ENCODE measurements at places on chromosomes 3 and 15.

- no peak for DNase-seq
Measured at GRCh38 chr15:33888176-33888575, 80.1 kb upstream of the CHRM5 start.

GRCh38 chr3:10653241-10653640 is 147.9 kb upstream of the ATP2B2 start:
- no peak for DNase-seq

DNA sequence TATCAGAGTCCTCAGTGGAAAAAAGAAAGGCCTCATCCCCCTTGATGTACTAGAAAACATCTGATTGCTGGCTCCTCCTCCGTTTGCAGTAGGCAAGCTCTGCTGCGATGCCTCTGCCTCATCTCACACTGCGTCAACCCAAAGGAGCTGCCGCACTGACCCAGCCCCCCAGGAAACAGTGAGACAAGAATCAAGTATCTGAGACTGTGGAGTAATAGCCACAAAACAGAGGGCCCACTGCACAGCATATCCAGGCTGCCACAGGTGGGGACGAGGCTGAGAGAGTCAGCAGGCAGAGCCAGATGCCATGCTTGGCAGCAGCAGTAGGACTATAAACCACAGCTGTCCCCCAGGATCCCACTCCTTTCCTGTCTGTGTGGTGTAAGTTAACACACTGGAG is 165.9 kb downstream of the STAC start:
- peak; percentile 55 for DNase-seq

DNA sequence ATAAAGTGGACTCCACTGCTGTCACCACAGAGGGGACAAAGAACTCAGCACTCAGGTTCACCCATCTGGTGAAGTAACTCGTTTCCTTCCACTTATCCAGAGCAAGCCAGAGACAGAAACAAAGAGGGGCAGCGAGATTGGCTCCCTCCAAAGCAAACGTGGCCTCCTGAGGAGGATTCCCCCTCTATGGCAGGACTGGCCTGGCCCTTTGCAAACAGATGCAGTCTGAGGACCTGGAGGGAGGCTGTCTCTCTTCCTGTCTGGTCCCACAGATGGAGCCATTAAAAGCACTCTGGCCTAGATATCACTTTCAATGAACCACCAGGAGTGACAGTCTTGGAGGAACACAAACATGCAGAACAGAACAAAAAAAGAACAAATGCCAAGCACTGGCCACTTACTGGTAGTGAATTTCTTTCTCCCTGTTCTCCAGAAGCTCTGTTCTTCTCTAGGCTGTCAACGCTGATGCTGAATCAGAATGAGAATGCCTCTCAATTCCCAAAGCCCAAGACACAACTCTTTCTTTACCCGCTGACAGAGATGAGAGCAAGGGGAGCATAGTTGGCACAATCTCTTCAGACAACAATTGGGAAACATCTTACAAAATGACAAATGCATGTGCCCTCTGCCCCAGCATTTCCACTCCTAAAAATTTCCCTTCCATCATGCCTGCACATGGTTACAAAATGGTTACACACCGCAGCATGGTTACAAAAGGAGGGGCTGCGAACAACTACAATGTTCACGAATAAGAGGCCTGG is 14.3 kb downstream of the KLHL25 start:
- DNase-seq, result no peak

- DNase-seq, result peak; percentile 27
Measured at GRCh38 chr15:34795267-34796081, at the start of gene ACTC1. Gene ACTC1, minus strand, starts transcription at chr15:34795549. Its CDS starts 741 bp downstream, at chr15:34794808.

- DNase-seq, result no peak
Measured at GRCh38 chr15:94042180-94042928, 189.0 kb upstream of the MCTP2 start.

DNA sequence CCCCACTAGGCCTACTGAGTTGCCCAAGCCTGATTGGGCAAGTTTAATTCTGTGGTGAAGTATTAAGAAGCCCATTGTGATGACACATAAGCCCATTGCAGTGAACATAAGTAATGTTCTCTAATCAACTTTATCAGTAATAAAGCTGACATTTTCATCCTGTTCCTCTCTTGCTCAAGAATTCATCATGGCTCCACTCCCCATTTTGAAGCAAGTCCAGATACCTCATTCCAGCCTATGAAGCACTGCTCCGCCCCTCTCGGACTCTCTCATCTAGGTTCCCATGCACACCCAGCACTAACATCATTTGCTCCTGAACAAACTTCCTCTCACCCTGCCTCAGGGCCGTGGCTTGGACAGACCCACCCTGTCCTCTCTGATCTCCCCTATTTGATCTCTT is 10.5 kb downstream of the SHF start:
- DNase-seq, result no peak

- no peak for DNase-seq
Measured at GRCh38 chr3:195698647-195699387, 22.0 kb upstream of the MUC20 start.

DNA sequence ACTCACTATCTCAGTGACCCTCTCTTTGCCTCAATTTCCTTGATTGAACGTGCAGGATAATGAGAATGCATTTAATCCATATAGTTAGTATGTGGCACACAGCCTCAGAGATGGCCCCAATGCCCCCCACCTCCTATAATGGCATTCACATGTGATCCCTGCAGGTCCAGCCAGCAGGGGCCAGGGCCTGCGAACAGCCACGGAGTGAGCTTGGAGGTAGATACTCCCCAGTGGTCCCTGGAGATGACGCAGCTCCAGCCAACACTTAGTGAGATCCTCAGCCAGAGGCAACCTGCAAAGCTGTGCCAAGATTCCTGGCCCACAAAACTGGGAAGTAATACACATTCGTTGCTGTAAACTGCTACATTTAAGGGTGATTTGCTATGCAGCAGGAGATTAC is 184.9 kb upstream of the NSMCE3 start:
- no peak for DNase-seq

GRCh38 chr15:78638658-78639314 is 2.2 kb downstream of the CHRNB4 start:
- peak; percentile 67 for DNase-seq

GRCh38 chr15:64921711-64922110 is 10.0 kb downstream of the ANKDD1A start:
- DNase-seq, result no peak

DNA sequence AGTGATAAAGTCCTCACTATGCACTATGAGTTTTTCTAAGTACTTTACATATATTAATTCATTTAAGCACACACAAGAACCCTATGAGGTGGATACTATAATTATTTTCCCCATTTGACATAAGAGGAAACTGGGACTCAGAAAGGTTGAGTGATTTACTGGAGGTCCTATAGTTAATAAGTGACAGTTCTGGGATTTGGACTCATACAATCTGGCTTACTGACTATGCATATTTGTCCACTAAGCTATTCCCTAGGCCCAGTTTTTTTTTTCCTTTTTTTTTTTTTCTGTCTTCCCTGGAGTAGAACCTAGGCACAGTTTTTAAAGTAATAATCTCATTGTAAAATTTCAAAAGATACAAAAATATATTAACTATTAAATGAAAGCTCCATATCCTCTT is 6.3 kb upstream of the RTP2 start:
- no peak for DNase-seq

GRCh38 chr3:5186858-5187155 is 700 bp upstream of the EDEM1 start:
- DNase-seq, result no peak

DNA sequence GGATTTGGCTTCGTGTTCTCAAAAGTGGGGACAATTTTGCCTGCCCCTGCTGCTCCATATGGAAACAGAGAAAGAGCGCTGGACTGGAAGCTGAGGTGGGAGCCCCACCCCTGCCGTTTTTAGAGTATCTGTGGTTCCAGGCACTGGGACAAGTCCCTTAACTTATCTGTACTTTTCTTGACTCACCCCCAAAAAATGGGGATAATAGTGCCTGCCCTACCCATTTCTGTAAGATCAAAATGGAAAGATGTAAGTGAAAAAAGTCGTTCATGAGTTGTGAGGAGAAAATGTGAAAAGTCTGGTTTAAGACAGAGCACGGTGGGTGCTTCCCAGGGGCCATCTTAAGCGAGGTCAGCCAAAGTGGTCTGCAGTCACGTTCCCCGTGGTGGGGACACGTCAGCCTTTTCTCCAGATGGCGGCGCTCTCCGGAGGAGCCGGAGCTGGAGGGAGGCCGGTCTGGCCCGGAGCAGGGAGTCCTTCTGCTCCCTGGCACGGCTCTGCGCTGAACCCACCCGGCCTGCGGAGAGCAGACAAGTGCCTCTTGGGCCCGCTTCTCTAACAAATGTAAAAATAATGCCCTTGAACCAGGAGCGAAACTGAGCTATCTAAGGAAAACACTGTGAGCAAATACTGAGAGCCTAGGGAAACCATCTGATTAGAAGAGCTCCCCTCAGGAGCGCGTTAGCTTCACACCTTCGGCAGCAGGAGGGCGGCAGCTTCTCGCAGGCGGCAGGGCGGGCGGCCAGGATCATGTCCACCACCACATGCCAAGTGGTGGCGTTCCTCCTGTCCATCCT is at the start of gene CLDN18:
CLDN18 (plus strand) TSS at position 690 of the 797 bp plus-strand sequence; CDS start at position 751, 61 bp downstream.
- DNase-seq, result no peak

DNA sequence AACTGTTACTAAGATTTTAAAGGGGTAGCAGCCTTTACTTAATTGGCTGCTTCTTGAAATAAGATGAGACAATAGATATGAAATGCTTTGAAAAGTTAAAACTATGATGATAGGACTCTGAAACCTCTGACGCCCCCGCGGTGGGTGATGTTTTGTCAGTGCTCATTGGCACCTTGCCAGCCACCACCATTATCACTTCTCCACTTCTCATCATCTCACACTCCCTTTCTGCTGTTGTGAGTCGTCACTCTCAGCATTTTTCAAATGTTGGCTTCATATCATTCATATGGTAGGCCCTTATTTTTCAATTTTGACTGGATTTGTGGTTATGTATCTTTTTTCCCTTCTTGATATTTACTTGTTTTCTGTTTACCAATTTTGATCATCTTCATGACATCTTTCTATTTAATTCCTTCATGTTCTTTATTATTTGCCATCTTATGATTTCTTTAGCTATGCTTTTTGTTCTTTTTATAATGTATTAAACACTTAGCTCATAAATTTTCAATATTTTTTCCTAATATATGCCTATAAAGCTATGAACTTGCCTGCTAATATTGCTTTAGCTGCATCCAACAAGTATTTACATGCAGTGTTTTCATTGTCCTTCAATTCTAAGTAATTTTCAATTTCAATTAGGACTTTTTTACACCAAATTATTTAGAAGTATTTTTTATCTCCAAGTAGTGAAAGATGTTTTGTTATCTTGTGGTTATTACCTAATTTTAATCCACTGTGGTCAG is 30.3 kb upstream of the SKOR1 start:
- DNase-seq, result no peak

GRCh38 chr15:90439946-90440345 is 51.9 kb downstream of the IQGAP1 start:
- DNase-seq, result no peak

DNA sequence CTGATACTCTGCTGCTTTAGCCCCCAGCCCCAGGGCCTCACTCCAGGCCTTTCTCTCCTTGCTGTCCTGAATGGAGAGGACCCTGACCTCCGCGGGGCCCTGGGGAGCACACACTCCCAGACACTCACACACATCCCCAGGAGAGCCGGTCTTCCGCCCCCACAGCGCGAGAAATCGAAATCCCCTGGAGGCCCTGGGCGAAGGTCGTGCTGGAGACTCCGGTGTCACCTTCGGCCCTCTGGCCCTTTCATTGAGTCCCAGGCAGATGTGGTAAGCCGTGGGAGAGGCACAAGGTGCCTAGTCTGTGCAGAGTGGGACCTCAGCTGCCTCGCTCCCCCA is 848 bp upstream of the GOLGA8B start:
- DNase-seq, result no peak

All from NCI-H1694 treated with DMSO at 0.1 percent for 48 hours (cell line).